ENCODE measurements at places on chromosomes 5 and 9. TPM values are rescaled to one million over a fixed set of nuclear protein-coding genes. Genes with fewer than 3 reads are reported as not detected.

Gene LCN9
- total RNA-seq, result not detected

Gene FGFR4
- 7.5 TPM for total RNA-seq

Gene SLC34A3
- total RNA-seq, result not detected

Gene FCN2
- not detected for total RNA-seq

Gene APBA1
- 0.05 TPM for total RNA-seq

Measured in Panc1 (cell line).